ENCODE measurements at places on chromosomes 7 and 10.

GRCh38 chr7:154903083-154903731 is 99.7 kb downstream of the PAXIP1 start:
- no peak for DNase-seq

GRCh38 chr10:120335553-120335952 is 121.5 kb upstream of the PLPP4 start:
- no peak for DNase-seq

GRCh38 chr7:492714-493065 is 27.0 kb downstream of the PDGFA start:
- no peak for DNase-seq

GRCh38 chr7:14687241-14687640 is 215.3 kb downstream of the DGKB start:
- no peak for DNase-seq

GRCh38 chr7:147670759-147671158 is 919.8 kb upstream of the C7orf33 start:
- no peak for DNase-seq

DNA sequence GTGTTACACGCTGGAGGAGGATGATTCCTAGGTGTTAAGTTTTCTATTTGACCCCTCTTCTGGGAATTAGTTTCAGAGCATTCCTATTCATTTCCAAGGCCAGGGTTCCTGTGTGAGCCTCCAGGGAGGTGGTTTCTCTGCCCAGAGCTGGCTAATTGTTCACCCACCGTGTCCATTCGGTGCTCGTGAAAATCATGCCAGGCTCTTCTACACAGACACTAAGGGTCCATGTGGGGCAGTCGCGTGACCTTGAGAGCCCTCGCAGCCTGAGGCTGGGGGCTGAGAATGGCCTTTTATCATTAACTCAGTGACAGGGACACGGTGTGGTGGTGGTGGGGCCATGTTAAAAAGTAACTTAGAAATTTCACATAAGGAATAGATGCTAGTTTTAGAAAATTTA is 83.7 kb downstream of the EMX2 start:
- DNase-seq = no peak

GRCh38 chr10:128265596-128265995 is 139.4 kb upstream of the MKI67 start:
- no peak for DNase-seq

DNA sequence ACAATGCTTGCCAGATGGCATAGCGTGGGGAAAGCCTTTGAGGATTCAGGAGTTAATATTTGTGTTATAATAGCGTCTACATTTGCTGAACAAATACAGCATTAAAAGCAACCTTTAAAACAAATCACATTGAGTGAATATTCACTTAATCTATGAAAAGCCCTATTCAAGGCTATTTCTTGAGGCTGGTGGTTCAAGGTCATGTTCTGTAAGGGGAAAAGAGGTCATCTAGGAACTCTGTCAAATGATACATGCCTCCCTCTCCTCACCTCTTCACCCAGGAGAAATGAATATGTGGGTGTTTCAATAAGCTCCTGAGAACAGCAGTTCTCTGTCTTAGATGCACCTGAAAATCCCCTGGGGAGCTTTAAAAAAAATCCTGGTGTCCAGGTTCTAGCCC is 303.0 kb downstream of the ELMO1 start:
- DNase-seq = no peak

- no peak for DNase-seq
Measured at GRCh38 chr10:36313142-36313541, 671.0 kb upstream of the FZD8 start.

DNA sequence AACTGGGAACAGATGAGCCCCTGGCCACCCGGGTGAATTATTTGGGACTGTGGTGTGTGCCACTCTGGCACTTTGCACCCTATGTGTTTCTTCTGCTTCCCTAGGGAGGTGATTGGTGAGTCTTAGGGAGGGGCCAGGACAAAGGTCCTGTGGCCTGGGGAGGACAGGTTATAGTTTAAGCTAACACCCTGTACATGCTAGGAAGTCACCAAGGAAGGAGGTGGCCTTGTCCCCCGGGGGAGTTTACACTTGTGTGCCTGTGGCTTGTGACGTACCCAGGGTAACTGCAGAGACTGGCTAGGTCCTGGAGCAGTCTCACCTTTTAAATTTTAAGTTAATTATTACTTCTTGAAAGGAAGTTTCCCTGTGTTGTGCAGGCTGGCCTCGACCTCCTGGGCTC is 196.2 kb downstream of the BAMBI start:
- DNase-seq = no peak

DNA sequence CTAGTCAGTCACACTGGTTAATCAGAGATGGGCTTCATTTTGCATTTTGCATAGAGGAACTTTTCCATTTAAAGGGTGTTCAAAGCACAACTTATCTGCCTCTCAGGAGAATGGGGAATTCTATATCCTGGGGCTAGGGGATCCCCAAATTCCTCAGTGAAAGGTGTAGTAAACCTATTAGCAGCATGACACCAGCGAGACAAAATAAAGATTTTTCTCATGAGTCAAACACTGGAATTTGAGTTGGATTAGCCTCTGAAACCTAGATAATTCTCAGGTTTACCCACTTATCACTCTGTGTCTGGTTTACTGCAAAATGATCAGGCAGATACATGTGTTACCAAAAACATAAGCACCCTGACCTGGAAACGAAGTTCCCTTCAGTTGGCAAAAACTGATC is 2.1 kb downstream of the AFAP1L2 start:
- DNase-seq = no peak

DNA sequence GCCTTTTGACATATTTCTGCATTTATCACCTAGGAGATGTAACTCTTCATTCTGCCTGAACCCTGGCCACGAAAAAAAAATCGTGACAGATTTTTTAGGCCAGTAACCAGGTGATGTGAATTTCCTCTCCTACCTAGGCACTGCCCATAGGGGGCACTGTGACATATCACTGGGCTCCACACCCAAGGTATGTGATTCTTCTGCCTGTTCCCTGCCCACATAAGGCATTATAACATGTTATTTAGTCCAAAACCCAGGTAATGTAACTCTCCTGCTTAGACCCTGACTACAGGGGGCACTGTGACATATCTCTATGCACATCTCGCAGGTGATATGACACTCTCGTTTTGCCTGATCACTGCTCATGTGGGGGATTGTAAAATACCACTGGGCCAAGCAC is 29.5 kb upstream of the ZNF107 start:
- no peak for DNase-seq

- no peak for DNase-seq
Measured at GRCh38 chr10:22570234-22570633, 144.1 kb downstream of the PIP4K2A start.

- DNase-seq = no peak
Measured at GRCh38 chr7:52120912-52121311, 804.3 kb upstream of the COBL start.

DNA sequence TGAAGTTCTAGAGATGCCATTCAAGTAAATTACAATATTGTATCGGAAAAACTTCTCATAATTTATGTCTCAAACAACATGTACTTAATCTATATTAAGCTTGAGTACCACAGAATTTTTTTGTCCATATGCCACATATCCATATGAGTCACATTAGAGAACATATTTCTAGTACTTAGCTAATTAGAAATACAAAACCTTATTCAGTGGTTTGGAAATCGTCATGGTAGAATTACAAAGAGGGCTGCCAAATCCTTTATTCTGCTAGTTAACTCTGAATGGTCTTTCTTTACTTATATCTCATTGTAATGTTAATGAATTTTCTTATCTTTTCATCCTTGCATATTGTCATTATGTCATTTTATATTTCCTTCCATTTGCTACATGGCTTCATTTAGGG is 9.0 kb upstream of the VIM start:
- no peak for DNase-seq

DNA sequence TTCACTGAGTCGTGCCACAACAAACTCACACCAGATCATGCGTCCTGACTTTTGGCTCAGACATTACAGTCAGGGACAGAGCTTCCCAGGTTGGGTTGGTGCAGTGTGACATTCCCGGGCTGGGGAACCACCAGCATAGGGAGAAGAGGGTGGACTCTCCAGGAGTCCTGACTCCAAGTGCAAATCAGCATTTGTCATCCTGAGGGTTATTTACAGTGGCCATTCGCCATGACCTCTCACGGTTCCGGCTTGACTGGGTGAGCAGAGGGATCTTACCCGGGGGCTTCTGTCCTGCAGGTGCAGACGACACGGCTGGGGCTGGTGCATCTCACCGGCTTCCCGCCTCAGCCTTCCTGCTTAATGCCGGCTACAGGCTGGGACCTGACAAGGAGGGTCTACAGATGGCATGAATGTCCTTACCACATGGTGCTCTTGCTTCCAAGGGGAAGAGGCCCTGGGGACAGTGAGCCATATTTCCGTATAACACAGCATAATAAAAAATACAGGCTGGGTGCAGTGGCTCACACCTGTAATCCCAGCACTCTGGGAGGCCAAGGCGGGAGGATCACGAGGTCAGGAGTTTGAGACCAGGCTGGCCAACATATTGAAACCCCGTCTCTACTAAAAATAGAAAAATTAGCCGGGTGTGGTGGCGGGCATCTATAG is 12.5 kb upstream of the INTS1 start:
- no peak for DNase-seq

- no peak for DNase-seq
Measured at GRCh38 chr7:20561466-20561865, 54.0 kb upstream of the ABCB5 start.

GRCh38 chr10:127532659-127533058 is 16.4 kb upstream of the NPS start:
- no peak for DNase-seq

- DNase-seq = no peak
Measured at GRCh38 chr10:30378201-30378995, 29.3 kb upstream of the MTPAP start.

GRCh38 chr10:75347186-75347585 is 54.4 kb downstream of the ZNF503 start:
- DNase-seq = no peak

- no peak for DNase-seq
Measured at GRCh38 chr7:46622251-46622650, 701.2 kb upstream of the IGFBP3 start.

DNA sequence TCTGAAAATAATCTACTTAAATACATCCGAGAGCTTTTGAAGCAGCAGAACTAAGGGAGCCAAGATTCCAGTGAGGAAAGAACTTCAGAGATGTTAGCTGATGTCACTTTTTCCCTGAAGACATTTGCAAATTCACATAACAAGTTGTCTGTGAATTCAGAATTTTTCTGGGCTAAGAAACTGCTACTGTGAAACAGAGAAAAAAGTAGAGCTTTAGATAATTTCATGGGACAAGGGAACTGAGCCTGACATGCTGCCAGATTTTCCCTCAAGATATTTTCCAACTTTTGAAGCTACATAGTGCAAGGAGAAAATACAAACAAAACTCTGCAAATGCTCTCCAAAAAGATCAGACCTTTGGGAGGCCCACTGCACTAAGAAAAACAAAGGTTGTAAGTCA is 484.2 kb downstream of the ANKRD7 start:
- DNase-seq = no peak

- DNase-seq = no peak
Measured at GRCh38 chr10:93034426-93034825, 26.2 kb upstream of the CYP26C1 start.

DNA sequence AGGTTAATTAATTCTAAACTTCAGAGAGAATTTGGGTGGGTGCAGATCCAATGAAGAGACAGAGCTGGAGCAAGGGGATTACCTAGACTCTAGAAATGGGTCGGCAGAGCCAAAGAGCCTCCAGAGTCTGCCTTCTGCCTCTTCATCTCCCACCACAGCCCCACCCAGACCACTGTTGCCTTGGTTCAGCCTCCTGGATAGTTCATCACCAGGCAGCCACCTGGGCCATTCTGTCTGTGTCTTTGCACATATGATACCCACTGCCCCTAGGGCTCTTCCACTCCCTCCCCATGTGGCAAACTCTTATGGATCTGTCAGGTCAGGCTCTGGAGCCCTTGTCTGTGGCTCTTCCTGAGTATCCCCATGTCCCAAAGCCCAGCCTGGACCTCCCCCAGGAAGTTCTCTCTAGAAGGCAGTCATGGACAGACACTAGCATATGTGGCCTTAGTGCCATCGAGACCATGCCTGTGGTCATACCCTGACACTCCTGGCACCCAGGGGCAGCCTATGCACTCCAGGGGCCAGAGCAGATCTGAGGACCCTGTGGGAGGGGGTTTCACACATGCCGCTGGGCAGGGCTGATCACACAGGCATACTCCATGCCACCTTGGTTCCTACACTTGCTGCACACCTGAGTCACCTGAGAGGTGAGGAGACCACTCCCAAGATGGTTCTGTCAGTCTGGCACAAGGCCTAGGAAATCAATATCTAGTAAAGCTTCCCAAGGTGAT is 41.6 kb downstream of the FRMPD2 start:
- DNase-seq = no peak

GRCh38 chr10:15515202-15515601 is 144.1 kb upstream of the FAM171A1 start:
- DNase-seq = no peak

- DNase-seq = no peak
Measured at GRCh38 chr7:135291809-135292253, 58.2 kb downstream of the STRA8 start.

GRCh38 chr7:23971031-23971430 is 261.0 kb downstream of the STK31 start:
- DNase-seq = no peak

DNA sequence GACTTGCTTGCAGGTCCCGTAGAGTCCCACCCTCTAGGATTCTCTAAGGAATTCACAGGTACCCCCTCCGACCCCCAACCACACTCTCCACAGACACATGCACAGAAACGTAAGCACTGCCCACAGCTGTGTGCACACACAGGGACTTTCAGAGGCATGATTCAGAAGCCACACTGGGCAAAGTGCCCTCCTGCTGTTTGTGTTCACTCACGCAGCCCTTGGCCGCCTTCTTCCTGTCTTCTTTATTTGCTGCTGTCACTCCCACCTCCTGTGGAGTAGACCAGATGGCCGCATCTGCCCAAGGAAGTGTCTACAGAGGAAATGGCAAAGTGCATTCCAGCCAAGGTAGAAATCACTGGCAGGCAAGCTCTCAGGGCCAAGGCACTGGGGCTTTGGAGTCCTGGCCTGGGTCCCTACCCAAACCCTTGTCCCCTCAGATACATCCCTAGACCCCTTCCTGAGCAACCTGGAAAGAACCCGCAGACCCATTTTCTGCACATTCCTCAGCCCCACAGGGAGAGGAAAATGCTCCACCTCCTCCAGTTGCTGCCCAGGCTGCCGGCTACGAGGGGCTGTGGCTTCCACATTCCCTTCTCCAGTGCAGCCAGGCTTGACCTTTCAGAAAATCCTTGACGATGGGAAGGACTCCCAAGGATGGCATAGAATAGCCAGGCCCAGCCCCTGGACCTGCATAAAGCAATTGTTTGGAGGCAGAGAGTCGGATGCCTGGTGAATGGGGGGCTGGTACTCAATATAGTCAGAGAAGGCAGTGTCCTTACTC is 21.6 kb upstream of the GIMAP8 start:
- DNase-seq = no peak

DNA sequence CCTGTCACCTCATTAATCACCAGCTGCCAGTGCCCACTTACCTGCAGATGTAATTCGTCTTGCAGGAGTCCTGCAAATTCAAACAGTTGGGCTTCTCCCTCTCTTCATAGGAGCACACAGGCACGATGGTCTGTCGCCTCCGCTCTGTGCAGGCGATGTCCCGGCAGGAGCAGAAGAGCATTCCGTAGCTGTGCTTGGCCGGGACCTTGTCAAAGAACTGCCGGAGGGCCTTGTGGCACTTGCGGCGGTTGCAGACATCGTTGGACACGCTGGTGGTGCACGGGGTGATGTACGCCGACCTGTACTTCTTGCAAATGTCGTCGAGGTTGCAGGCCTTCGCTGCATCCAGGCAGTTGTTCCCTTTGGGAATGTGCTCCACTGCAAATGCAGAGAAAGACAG is 147.8 kb downstream of the GFRA1 start:
- DNase-seq = no peak
